Aorta (tissue), 5 donors: ENCODE measurements at places on chromosomes 16 and 17.

GRCh38 chr16:79473456-79473855 is 127.1 kb downstream of the MAF start:
- DNase-seq, result no peak

DNA sequence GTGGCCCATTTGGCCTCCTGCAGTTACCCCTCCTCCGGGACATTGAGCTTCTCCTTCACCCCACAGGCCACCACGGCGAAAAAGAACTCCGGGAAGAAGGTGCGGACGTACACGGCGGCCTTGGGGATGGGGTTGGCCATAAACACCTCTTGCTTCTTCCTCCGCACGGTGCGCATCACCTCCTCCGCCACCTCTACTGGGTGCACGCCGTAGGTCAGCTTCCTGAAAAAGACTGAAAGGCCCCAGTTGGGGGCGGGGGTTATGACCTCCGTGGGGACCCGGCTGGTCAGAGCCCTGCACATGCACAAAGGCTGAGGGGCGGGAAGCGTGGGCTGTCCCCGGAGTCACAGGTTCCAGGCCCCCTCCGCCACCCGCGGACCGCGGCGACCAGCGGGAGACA is 19.9 kb downstream of the DHRS7C start:
- peak; percentile 59 for DNase-seq

DNA sequence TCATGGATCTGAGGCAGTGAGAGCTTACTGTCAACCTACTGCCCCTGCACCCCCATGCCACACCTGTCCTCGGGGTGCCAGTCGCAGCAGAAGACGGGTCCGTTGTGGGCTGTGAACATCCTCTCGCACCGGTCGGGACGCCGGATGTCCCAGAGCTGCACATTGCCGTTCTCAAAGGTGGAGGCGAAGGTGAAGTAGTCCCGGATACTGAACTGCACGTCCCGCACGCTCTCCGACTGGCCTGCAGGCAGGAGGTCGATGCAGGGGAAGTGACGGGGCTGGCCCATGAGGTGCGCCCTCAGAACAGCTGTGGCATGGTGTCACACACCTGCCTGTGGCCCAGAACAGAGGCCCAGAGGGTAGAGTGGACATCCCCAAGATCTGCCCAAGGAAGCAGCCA is 2.7 kb downstream of the WDR24 start:
- no peak for DNase-seq

GRCh38 chr17:2235792-2236366 is 67.7 kb downstream of the SMG6 start:
- no peak for DNase-seq
